ENCODE measurements at places on chromosomes 16 and 17. TPM values are rescaled to one million over a fixed set of nuclear protein-coding genes. Genes with fewer than 3 reads are reported as not detected.

DNA sequence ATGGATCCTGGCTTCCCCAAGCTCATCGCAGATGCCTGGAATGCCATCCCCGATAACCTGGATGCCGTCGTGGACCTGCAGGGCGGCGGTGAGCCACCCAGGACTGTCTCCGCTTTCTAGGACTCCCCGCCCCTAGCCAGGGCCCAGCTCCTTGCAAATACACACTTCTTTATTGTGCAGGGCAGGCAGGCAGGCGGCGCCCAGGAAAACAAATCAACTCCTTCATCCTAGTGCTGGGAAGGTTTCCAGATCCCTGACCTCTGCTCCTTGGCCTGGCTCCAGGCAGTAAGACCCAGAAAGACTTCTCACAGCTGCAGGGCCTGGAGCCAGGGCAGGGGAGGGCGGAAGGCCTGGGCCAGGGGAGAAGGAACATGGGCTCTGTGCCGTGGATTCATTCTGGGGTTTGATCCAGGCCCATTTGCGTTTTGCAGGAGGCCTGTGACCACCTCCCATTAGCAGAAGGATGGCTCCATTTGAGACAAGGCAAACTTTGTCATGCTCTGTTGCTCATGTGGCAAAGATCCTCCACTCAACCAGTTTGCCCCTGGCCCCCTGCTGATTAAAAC lies 6.0 kb upstream of the LPCAT2 start:
- peak; percentile 96 for DNase-seq

GRCh38 chr17:63675607-63676546 lies 24.0 kb downstream of the LIMD2 start:
- peak; percentile 83 for DNase-seq

DNA sequence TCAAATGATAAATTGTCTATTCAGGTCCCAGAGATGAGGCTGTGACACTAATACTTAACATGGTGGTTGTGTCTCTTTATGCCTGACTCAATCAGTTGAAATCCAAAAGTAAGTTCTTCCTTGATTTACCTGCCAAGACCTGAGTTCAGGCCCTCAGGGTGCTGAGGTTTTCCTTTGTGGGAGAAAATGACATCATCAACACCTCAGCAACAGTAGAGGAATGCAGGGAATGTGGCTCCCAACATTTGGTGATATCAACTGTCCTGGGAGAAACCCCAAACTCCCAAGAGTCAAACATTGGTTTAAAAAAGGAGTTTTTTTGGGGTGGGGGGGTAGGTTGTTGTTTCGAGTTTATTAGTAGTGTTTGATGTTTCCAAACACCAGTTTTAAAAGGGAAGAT lies 14.7 kb downstream of the RNF43 start:
- no peak for DNase-seq

DNA sequence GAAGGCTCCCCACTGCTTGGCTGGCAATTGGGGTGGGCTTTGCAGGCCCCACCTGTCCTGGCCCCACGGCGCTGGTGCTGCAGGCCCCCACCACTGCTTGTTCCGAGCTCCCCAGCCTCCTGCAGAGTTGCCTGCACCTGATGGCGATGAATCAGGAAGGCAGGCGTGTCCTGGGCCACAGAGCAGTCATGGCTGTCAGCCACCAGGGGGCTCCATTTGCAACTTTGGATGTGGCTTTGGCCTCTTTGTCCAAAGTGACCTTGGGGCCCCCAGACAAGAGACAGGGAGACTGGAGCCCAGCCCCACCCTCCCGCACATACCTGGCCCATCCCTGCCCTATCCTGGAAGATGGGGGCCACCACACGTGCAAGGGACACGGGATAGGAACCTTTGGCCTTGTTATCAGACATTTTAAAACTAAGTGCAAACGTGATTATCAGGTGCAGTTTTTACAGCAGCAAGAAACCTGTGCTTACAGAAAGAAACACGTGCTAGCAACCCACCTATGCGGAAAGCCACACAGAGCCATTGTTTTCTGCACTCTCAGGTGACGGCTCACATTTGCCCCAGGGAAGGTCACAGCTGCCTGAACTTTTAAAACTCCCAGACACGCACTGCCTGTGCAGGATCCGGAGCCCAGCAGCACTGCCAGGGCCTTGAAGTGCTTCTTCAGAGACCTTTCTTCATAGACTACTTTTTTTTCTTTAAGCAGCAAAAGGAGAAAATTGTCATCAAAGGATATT lies at the start of gene DNASE1:
Gene DNASE1 (plus strand): TSS at position 443 of the 743 bp plus-strand sequence. CDS start 683 bp downstream, outside the sequence.
- DNase-seq: peak; percentile 75

DNA sequence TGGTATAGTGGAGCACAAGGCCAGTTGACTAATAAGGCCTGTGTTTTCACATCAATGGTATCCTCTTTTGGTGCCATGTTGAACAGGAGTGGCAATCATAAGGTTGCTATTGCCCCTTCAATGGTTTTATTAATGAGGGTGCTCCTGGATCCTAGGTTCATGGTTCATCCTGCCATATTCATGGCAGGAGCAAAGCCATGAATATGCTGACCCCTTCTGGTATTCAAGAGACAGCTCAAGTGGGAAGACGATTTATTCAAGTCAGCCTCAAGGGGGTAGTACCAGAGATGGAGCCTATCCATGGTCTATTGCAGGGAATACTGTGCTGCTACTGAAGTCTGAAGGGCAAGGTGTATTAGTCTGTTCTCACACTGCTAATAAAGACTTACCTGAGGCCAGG lies 2.6 kb downstream of the ABCA9 start:
- DNase-seq: no peak

GRCh38 chr16:30996985-30997724 lies 12.1 kb downstream of the HSD3B7 start:
- DNase-seq: peak; percentile 90

GRCh38 chr16:77834635-77835540 lies 46.5 kb downstream of the VAT1L start:
- DNase-seq: no peak

- no peak for DNase-seq
These were observed 38.0 kb upstream of the DHX40 start for GRCh38 chr17:59527325-59527917.

- DNase-seq: no peak
These were observed 11.1 kb upstream of the NUDT7 start for GRCh38 chr16:77711179-77711578.

DNA sequence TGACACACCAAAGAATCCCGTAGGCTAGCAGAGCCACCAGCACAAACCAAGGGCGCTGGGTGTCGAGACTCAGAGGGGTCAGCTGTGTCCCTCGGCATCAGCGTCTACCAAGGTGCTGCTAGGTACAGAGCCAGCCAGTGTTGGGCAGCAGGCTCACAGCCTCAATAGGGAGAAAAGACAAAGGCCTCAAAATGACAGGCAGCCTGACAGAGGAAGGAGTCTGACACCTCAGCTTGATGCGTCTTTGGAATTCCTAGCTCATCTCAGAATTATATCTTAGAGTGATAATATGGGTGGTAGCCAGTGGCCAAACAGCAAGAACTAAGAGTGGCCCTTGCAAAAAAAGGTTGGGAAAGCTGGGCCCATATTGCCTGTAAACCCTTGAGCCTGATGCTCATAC lies 45.9 kb downstream of the HS3ST3B1 start:
- DNase-seq: no peak

DNA sequence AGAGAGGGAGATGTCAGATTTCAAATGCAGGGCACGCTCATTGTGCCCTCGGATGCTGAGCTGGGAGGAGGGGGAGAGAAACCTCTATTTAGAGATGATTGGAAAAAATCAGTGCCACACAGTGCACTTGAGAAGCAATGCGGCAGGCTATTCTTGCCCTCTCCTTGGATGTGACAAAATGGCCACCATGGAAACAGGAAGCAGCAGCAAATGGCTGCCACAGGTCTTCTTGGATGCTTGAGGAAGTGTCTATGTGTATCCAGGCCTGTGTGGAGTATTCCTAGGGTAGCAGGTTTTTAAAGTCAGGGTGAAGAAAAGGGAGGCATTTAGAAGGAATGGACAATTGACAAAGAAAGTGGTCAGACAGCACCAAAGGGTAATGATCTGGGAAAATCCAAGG lies 340.1 kb upstream of the ZFHX3 start:
- DNase-seq: no peak

DNA sequence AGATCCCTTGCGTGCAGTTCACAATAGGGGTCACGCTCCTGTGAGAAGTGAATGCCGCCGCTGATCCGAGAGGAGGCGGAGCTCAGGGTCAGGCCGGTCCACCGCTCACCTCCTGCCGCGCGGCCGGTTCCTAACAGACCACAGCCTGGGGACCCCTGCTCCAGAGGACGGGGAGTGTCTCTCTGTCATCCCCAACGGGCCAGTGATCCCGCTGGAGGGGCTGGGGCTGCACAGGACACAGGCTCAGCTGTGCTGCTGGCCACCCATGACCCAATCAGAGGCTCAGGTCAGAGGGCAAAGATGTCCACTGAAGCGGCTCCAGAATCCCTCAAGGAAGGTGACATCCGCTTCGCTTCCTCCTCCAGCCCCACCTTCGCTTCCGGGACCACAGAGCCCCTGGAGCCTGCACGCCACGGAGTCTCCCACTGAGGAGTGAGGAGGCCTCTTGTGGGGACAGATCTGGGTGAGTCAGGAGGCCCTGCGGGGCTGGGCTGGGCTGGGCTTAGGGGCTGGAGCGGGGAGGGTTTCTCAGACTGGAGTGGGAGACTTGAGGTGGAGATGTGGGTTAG lies 115.4 kb downstream of the METRNL start:
- peak; percentile 62 for DNase-seq

GRCh38 chr17:47240806-47241205 lies 12.8 kb upstream of the ITGB3 start:
- no peak for DNase-seq

- DNase-seq: no peak
These were observed 29.9 kb downstream of the SMARCE1 start for GRCh38 chr17:40617678-40618240.

DNA sequence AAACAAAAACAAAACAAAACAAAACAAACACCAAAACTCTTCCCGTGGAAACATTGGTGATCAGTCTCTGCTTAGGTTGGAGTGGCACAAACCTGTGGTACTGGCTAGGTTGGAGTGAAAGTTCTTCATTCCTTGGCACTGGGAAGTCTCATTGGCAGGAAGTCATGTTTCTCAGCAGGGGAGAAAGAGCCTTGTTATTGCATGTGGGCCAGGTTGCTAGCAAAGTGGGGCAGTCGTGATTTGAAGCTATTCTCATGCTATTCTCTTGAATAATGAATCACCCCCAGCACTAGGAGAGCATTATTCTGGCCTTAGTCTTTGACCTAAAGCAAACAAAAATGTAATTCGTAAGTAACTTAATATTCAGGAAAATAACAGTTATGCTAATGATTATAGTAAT lies 24.3 kb upstream of the B4GALNT2 start:
- no peak for DNase-seq

DNA sequence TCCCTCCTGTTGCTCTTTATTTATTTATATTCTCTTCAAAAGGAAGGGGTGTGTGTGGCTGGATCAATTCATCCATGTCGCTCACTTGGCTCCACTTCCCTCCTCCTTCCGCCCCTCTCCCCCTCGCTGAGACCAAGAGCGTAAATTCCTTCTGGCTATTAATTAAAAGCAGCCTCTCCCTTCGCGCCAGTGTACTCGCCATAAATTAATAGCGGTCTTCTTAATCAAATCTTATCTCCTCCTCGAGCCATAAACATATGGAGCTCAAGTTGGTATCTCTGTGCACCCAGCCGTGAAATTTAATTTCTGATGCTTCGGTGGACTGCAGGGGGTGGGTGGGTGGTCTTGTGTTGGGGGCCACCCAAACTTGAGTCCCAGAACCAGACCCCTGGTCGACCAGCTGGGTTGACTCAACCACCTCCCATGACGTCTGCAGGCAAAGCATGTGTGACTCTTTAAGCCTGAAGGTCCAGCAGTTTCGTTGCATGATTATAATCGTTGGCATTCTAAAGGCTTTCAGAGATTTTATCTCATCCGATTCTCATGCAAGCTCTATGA lies 57.9 kb downstream of the SDK2 start:
- no peak for DNase-seq

DNA sequence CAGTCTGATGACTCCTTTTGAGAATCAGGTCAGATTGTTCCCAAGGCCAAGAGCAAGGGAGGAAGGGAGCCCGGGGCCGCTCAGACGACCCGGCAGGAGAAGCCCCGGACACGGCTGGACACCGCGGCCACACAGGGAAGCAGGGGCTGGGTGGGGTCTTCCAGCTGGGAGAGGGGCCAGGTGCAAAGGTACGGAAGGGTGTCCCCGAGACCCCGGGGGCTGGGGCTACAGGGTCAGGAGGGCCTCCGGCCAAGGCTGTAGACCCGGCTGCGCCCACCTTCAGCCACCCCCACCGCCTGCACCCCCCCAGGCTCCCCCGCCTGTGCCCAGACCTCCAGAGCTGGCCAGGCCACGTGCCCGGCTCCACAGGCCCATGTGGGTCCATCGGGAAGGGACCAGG lies 21.9 kb upstream of the C1QTNF8 start:
- DNase-seq: no peak

DNA sequence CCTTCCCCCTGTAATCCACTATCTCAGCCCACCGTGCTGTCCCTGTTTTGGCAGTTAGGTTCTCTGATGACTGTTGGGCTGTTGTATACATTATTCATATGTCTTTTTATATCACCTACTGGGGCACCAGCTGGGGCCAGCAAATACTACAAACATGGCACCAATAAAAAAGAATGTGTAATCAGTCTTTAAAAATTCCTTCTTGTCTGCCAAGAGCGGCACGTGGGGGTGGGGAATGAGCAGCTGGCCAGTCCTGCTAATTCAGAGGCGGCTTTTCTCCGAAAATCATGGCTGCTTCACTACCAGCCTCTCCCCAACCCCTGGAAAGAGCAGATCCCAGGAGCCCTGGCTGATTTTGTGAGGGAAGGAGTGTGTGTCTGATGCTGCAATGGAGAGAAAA lies 77.7 kb upstream of the EEF2KMT start:
- no peak for DNase-seq

DNA sequence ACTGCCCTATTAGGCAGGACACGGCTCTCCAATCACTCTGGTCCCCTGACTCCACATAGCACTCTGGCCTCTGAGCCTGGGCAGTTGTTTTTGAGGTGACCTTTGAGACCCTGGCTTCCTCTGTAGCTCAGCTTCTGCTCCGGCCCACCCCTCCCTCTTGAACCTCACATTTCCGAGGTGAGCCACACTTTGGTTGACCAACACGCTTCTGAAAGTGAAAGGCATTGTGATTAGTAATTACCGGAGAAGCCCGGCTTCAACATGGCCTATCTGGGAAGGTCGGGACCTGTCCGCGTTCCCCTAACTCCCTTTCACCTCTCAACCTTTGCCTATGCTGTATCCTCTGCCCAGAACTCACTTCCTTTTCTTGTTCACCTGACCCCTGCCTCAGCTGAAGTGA lies 10.3 kb upstream of the ITGAX start:
- DNase-seq: no peak

GRCh38 chr17:63150994-63151464 lies 185.0 kb downstream of the TANC2 start:
- no peak for DNase-seq

Gene SRSF1
- 169 TPM for total RNA-seq

Gene NOXO1
- not detected for total RNA-seq

Gene UNC13D
- total RNA-seq: 30.9 TPM

Gene CES3
- total RNA-seq: 0.71 TPM

Gene KRT27
- total RNA-seq: 1.2 TPM

Gene SPG7
- 104 TPM for total RNA-seq

Gene KRTAP4-5
- total RNA-seq: not detected

Gene CMTM2
- 1.5 TPM for total RNA-seq

Data from sciatic nerve (tissue), 2 donors.